KBM-7 (cell line): ENCODE measurements at places on chromosomes 13 and 19.

- DNase-seq: no peak
These were observed 541.0 kb downstream of the PCDH9 start for GRCh38 chr13:66689037-66689619.

DNA sequence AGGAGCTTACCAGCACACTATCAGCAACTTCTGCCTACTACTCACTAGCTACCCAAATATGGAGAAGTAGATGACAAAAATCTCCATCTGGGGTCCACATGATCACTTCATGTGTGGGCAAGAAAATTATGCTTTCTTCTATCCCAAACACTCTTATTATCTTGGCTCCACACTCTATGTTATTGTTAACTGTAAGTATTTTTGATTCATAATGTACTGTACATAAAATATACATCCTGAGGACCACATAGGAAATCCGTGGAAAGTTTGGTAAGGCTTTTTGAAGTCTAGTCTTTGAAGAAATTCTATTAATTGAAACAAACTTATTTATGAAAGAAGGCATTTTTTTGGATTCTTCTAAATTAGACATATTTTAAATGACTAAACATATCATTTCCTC lies 378.8 kb downstream of the DACH1 start:
- DNase-seq: no peak

DNA sequence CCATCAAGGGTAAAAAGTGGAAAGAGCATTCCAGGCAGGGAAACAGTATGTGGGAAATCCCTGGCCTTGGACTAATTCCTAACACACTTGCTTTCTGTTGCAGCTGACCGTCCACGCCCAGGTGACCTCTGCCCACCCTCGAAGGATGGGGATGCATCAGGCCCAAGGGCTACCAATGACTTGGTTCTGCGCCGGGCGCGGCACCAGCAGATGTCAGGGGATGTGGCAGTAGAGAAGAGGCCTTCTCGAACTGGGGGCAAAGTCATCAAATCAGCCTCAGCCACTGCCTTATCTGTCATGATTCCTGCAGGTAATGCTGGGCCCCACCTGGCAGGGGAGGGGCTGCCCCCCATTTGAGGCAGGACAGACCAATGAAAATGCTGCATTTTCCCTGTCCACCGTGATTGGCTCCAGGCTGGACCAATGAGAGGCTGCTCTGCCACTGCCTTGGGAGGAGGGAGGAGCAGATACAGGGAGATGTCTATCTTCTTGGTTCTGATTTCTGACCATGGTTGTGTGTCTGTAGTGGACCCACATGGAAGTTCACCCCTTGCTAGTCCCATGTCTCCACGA lies 12.6 kb downstream of the DNASE2 start:
- DNase-seq: no peak

- no peak for DNase-seq
These were observed 35.6 kb upstream of the PSPC1 start for GRCh38 chr13:19818223-19818842.

- DNase-seq: no peak
These were observed 8.7 kb downstream of the DDX49 start for GRCh38 chr19:18928018-18928805.

GRCh38 chr13:39186205-39186875 lies 148.1 kb downstream of the NHLRC3 start:
- DNase-seq: no peak

DNA sequence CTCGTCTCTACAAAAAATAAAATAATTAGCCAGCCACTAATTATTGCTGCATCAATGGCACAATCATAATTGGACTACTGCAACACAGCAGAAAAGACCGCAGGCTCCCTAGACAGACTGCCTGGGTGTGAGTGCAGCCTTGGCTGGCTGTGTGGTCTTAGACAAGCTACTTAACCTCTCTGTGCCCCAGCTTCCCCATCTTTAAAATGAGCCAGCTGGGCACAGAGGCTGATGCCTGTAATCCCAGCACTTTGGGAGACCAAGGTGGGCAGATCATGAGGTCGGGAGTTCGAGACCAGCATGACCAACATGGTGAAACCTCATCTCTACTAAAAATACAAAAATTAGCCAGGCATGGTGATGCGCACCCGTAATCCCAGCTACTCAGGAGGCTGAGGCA lies 19.0 kb downstream of the TEX101 start:
- DNase-seq: no peak

DNA sequence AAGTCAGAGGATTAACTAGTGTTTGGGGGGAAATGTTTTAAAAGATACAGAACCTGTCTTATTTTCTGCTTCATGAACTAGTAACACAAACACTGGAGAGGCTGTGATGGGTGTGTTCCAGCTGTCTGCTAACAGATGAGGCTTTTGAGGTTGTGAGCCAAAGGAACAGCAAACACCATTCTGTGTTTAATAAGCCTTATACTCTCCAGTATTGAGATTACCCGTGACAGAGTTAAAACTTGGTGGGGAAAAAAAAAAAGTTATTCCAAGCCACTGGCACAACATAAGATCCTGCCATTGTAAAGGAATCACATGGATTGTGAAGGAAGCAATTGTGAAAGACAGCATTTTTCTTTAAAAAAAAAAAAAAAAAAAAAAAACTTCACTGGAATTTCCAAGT lies 48.4 kb downstream of the KCTD12 start:
- no peak for DNase-seq

- DNase-seq: no peak
These were observed 752 bp upstream of the EDNRB start for GRCh38 chr13:77919246-77919920.

DNA sequence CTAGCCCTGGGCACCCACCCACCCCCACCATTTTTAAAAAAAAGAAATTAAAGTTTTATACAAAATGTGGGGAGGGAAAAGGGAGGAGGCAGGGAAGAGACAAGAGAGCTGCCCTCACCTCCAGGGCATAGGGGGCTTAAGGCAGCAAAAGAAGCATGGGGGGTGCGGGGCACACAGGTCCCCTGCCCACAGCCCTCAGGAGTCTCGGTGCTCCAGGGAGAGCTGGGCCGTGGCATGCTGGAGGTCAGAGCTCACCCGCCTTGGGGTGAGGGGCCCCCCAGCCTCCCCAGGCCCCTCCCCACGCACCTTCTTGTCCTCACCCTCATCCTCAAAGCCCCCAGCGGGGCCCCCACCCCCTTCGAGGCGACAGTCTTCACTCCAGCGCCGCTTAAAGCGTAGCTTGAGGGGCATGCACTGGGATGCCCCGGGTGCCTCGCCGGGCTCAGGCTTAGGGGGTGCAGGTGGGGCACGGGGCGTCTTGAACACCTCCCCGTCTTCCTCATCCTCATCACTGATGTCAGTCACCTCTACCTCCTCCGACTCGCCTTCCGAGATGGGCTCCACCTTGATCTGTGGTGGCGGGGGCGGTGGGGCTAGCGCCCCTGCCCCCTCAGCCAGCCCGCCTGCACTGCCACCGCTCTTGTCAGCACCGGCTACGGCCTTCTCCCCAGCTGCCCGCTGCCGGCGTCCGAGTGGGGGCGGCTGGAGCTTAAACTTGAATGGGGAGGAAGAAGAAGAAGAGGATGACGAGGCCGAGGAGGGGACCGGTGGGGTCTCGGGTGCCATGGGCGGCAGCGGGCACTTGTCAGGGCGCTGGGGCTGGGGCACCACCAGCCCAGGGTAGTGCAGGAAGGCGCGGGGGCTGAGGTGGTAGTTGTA lies 6.1 kb upstream of the GSK3A start:
- DNase-seq: no peak

DNA sequence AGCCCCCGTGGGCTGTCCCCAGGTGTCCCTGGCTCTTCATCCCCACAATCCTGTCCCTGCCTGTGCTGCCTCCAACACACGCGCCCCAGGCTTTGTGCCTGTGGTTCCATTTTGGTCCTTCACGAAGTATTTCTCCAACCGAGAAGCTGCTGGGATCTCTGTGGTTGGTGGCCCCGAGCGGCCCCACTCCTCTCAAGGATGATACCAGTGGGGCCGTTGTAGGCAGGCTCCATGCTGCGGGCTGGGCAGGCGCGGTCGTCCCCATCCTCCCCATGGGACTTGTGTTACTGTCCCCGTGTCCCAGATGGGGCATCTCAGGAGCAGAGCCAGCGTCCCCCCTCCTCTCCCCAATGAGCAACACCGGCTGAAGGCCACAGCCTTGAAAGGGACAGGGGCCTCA lies 3.7 kb upstream of the ZNF554 start:
- DNase-seq: no peak

GRCh38 chr19:6021878-6022569 lies 44.1 kb upstream of the RANBP3 start:
- DNase-seq: peak; percentile 71

- DNase-seq: no peak
These were observed at the start of gene MEDAG for GRCh38 chr13:30905932-30906383. MEDAG (plus strand) TSS chr13:30906271; CDS start chr13:30906516, 245 bp downstream.

DNA sequence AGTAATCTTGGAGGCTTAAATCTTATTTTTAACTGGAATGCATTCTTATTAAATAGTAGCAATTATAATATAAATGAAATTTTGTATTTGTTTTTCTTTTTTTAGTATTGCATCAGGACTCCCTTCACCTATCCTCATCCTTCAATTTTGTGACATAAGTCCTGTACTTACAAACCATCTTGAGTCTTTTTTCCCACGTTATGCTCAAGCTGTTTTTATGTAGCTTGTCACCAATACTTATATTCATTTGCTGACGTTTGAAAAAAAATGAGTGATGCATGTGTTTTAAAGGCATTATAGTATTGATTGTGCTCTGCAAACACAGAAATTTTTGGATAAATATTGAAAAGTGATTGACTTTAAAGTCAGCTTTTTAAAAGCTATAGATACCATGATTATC lies 888 bp downstream of the GPR18 start:
- no peak for DNase-seq

- no peak for DNase-seq
These were observed 25.9 kb upstream of the OR10H2 start for GRCh38 chr19:15701757-15702533.

GRCh38 chr19:49658566-49659442 lies 6.9 kb downstream of the IRF3 start:
- no peak for DNase-seq

DNA sequence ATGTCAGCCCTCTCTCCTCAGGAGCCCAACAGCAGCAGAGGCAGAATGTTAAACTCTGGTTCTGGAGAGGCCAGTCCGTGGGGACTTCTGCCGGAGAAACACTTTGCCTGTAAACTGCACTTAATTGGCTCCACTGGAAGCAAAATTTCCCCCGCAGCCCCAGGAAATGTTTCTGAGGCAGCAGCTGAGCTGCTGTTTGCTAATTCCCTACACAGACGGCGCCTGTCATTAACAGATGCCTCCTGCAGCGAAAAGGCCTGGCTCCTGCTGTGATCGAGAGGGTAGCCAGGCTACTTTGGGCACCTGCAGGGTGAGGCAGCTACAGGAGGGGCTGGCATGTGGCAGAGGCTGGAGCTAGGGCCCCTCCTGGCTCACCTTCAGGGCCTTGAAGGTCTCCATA lies 5.2 kb upstream of the TM6SF2 start:
- DNase-seq: no peak

DNA sequence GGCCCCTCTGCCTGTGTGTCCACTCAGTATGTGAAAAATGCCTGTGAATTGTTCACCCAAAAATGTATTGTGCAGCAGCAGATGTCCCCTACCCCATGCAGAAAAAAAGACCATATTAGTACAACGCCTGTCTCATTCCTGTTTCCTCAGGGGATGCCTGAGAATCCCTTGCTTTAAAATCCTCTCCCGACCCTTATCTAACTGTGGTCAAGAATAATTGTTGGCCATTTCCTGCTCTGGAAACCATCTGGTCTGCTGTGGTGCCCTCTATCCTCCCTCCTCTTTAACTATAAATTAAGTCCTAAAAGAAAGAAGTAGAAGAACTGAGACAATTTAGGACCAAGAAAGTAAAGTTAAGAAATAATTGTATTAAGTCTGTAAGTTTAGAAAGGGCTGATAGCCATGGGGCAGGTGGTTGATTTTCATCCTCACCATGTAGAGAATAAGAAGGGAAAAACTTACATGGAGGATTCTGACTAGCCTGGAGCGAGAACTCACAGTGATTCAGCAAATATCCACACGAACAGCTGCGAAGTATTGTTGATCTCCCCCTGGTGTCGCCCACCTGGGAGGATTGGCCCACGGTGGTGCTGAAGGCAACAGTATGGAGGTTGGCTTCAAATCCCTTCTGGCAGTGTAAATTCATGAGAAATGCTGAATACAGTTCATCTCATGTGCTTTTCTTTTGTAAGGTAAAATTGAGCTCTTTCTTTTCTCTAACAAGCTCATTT lies 85.6 kb downstream of the COL4A2 start:
- no peak for DNase-seq

GRCh38 chr13:39047560-39047959 lies 9.3 kb downstream of the NHLRC3 start:
- no peak for DNase-seq

GRCh38 chr19:1136621-1137317 lies 33.0 kb downstream of the GPX4 start:
- DNase-seq: no peak

- DNase-seq: no peak
These were observed 256.5 kb downstream of the TBC1D4 start for GRCh38 chr13:75225288-75226032.

DNA sequence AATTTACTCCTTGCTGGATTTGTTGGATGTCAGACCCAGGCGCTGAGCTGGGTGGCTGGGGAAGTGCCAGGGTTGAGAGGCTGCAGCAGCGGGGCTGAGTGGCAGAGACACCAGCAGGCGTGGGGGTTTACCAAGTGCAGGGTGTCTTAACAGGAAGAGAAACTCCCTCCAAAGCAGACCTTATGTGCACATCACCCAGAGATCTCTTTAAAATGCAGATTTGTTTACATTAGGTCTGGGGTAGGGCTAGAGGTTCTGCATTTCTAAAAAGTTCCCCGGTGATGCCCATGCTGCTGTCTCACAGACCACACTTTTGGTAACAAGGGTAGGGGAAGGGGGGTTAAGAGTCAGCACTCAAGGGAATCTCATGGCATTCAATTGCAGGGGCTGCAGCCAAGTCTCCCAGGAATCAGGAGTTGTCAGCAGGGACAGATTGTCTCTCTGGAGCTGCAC lies 80.7 kb upstream of the OLFM4 start:
- no peak for DNase-seq

DNA sequence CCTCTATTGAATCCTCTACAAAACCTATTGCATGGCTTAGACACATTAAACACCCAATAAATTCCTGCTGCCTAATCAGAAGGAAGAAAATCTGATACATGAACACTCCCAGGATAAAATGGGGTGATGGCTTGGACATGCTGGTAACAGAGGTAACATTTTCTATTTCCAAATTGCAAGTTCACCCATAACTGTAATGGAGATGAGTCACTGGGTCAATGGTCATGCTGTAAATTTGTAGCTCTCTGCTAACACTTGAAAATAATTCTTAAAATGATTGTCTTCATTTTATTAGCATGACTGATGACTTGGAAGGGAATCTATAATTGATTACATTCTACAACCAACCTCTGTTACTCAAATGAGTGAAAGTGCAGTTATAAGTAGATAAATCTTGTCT lies 434.1 kb downstream of the FGF14 start:
- DNase-seq: no peak

DNA sequence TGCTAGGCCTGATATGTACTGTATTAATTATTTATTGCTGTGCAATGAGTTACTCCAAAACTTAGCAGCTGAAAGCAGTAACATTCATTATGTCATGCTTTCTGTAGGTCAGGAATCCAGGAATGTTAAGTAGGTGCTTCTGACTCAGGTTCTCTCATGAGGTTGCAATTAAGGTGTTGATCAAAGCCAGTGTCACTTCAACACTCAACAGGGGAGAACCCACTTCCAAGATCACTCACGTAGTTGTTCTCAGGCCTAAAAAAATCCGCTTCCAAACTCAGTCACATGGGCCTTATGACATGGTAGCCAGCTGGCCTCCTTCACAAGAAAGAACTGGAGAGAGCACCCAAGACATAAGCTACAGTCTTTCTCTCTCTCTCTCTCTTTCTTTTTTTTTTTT lies 211.1 kb upstream of the NBEA start:
- DNase-seq: no peak

GRCh38 chr13:29524176-29524575 lies 71.3 kb downstream of the SLC7A1 start:
- no peak for DNase-seq
